ENCODE measurements at places on chromosomes 2 and 18. TPM values are rescaled to one million over a fixed set of nuclear protein-coding genes. Genes with fewer than 3 reads are reported as not detected.

LIPG gene
- 0.29 TPM for total RNA-seq

TBC1D8 gene
- 4.7 TPM for total RNA-seq

SDC1 gene
- not detected for total RNA-seq

ITGA6 gene
- 0.42 TPM for total RNA-seq

MC5R gene
- total RNA-seq = not detected

ITPRID2 gene
- 20.0 TPM for total RNA-seq

IGFBP2 gene
- total RNA-seq = not detected
